ENCODE measurements at places on chromosomes 7 and 10.

DNA sequence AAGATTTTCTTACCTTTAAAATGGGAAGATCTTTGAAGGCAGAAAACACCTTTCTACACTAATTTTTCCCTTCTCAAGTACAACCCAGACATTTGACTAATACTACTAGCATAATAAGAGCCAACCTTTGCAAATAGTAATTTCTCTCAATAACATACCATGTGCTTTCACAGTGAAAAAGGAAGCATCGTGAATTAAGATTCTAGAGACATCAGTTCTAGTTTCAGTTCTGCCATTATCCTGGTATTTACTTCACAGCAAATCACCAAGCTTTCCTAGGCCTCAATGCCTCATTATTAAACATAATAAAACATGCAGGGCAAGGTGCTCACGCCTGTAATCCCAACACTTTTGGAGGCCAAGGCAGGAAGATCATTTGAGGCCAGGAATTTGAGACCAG lies 24.9 kb downstream of the GSAP start:
- no peak for DNase-seq

DNA sequence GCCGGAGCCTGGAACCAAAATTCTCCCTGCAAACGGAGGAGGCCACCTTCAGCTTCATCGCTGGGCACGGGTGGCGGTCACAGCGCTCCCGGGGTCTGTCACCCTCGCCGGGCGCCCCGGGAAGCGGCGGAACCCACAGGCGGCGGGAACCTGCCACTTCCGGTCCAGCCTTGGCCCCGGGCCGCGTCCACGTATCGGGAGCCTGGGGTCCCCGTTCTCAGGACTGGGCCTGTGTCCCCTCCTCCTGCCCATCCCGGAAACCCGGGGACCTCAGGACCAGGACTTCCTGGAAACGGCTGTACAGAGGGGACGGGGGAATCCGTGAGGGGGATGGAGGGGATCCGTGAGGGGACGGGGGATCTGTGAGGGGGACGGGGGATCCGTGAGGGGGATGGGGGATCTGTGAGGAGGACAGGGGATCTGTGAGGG lies 25.4 kb downstream of the PDGFA start:
- no peak for DNase-seq

- no peak for DNase-seq
Observed at GRCh38 chr10:95877881-95878280, 29.9 kb upstream of the CC2D2B start.

DNA sequence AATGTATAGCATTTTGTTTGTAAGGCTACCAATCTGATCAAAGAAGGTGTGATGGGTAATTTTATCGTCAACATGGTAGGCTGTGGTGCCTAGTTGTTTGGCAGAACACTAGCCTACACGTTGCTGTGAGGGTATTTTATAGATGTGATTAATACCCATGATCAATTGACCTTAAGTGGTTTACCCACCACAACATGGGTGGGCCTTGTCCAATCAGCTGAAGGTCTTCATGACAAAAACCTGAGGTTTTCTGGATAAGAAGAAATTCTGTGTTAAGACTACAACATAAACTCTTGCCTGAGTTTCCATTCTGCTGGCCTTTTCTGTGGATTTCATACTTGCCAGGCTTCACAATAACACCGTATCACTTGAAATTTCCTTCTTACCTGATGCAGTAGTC lies 131.8 kb upstream of the PPP1R3A start:
- no peak for DNase-seq

- no peak for DNase-seq
Observed at GRCh38 chr10:1205450-1206030, 149.4 kb downstream of the WDR37 start.

- peak; percentile 56 for DNase-seq
Observed at GRCh38 chr7:110358028-110358427, 732.9 kb upstream of the LRRN3 start.

DNA sequence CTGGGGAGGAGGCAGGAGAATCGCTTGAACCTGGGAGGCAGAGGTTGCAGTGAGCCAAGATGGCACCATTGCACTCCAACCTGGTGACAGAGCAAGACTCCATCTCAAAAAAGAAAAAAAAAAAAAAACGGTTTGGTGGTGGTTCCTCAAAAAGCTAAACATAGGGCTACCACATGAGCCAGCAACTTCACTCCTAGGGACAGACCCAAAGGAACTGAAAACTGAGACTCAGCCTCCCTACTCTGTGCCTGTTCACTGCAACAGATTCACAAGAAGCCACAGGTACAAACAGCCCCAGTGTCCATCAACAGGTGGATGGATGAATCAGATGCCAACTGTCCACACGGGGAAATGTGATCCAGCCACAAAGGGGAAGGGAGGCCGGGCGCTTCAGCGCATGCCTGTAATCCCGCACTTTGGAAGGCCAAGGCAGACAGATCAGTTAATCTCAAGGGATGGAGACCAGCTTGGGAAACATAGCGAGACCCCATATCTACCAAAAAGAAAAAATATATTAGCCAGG lies 79.1 kb upstream of the TNRC18 start:
- no peak for DNase-seq

- peak; percentile 64 for DNase-seq
Observed at GRCh38 chr7:47088329-47089067, 493.4 kb downstream of the TNS3 start.

DNA sequence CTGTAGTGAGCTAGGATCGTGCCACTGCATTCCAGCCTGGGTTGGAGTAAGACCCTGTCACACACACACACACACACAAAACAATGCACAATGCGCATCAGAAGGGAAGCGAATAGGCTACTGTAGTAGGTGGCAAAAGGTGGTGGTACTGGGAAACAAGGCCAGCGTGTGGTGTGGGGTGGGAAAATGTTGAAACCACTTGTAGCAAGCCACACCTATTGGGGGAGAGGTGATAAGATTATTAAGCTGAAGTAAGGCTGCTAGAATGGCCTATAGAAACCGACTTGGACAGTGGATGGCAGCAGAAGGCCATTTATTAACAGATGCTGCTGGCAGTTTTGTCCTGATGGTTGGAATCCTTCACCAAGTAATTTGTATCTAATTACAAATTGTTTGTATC lies 7.2 kb upstream of the CHCHD1 start:
- no peak for DNase-seq

DNA sequence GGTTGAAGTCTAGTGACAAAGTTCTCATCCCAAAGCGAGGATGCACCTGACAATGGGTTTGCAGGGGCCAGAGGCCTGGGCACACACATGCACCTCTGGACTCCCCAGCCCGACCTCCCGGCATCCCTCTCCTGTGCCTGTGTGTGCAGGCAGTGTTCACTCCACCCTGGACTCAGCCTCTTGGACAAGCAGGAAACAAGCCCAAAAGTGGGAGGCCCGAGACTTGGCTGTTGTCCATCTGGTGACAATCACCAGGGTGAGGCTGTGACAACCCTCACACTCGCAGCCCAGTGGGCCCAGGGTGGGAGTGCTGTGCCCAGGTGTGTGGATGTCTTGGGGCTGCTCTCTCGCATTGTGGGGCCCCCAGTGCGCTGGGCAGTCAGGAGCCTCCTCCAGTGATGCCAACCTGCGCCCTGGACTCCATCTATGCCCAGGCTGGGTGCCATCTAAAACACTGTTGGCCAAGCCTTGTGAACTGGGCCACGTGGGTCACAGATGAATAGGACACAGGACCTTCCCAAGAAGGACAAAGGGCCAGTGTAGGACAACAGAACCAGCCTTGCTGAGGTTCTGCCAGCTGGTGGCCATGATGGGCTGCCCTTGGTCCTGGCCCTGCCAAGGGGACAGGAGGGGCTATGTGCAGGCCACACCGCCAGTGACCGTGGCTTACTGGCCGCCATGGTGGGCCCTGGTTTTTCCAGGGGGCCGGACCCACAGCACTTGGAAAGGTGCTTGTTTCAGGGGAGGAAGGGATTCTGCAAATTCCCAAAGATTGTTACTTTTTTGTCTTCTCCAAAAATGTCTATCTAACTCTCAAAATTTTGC lies 144.3 kb downstream of the TCERG1L start:
- no peak for DNase-seq

GRCh38 chr7:33554576-33554975 lies 350.8 kb upstream of the BMPER start:
- DNase-seq: no peak

DNA sequence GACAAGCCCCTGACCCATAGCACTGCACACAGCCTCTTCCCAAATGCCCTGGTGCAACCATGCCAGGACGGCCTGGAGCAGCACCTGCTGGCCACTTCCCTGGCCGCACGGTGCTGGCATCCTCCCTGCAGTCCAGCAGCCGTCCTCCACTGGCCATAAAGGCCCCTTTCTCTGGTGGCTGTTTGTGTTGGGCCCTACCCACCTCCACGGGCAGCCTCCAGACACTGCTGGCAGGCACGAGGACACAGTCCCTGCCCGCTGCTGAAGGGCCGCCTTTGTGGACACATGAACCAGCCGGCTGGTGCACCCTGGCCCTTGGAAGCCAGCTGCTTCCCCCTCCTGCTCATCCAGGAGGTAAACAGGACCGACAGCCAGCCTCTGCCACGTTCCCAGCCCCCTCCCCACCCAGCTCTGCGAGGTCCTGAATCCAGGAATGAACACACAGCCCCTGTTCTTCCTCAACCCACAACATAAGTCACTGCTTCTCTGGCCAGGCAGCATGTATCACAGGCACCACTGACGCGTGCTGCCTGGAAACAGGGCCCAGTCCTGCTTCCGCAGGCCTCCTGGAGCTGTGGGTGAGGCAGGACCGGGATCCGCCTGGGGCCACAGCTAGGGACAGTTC lies 43.8 kb downstream of the SPOCK2 start:
- DNase-seq: no peak
